GM23248 (cell line): ENCODE measurements at places on chromosomes 7 and 10. TPM values are rescaled to one million over a fixed set of nuclear protein-coding genes. Genes with fewer than 3 reads are reported as not detected.
A peak's percentile ranks its signal among the peaks of the same experiment; 100 is the strongest.

- no peak overlapping the region for H3K4me3 ChIP-seq
- DNase-seq: no peak
- no peaks in the 10 kb centered on the region; the same call in 1 of the 2 replicates for H3K4me1 ChIP-seq
- no peak overlapping the region for H3K27ac ChIP-seq
These were observed 4.8 kb upstream of the DMTF1 start for GRCh38 chr7:87147500-87147899.

DNA sequence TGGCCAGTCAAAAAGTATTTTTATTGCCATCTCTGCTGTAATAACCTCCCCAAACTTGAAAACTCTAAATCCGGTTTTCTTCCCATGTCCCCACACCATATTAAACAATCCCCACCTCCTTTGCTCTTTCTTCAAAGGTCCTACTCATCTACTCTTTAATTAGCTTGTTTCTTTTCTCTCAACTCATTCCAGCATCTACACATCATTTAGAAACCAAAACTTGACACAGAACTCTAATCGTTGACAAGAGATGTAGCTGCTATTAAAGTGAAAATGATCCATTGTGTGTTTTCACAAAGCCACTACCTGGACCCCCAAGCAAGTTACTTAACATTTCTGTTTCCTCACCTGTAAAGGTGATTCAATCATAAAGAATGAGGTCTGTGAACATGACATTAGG, 436.3 kb upstream of the NPVF start:
- H3K4me3 ChIP-seq: no peak overlapping the region
- peaks cover 3% of the 10 kb centered on the region for H3K27me3 ChIP-seq
- DNase-seq: no peak
- H3K36me3 ChIP-seq: no peaks in the 10 kb centered on the region

- H3K36me3 ChIP-seq: no peaks in the 10 kb centered on the region
- no peaks in the 10 kb centered on the region for H3K27me3 ChIP-seq
- no peak overlapping the region for H3K4me3 ChIP-seq
- DNase-seq: no peak
These were observed 676.3 kb upstream of the KCND2 start for GRCh38 chr7:119596651-119597050.

GRCh38 chr10:108348215-108348614, 1183.7 kb upstream of the SORCS1 start:
- H3K4me1 ChIP-seq: peaks cover 10% of the 10 kb centered on the region
- H3K4me3 ChIP-seq: no peak overlapping the region
- no peak overlapping the region for H3K27ac ChIP-seq
- no peak for DNase-seq
- H3K36me3 ChIP-seq: no peaks in the 10 kb centered on the region

DNA sequence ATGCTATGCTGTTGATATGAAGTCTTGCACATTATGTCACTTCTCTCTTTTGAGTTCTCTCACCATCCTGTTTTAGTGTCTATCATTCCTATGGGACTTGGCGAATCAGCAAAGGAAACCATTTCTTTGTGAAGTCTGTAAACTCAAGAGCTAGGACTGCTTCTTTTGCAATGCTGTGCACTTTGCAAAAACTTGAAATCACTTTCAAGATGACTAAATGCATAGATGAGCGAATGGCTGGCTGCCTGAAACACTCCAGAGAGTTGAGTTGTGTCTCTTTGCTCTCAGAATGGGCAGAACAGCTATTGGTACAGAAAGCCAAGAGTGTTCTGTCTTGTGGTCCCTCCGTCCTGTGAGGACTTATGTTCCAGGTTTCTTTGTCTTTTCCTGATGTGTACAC, 18.3 kb upstream of the ELMO1 start:
- H3K27me3 ChIP-seq: no peaks in the 10 kb centered on the region
- H3K4me3 ChIP-seq: no peak overlapping the region
- H3K36me3 ChIP-seq: no peaks in the 10 kb centered on the region
- no peak for DNase-seq

DNA sequence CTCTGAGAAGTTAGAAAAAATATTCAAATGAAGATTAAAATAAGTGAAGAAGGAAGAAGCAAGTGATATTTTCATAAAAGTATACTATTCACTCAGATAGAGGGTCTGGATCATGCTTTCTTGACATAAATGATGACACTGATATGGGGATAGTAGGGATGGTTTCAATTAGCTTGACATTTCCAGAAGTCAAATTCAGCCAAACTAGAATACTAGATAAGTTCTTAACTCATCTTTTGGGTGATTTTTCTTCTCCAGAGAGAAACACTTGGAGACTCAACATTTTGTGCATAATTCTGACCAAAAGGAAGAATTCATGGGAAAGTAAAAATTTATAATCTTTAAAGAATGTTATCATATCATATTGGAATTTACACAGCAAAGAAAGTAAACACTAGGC, 152.0 kb upstream of the LRGUK start:
- H3K27me3 ChIP-seq: no peaks in the 10 kb centered on the region
- H3K4me1 ChIP-seq: no peaks in the 10 kb centered on the region
- DNase-seq: peak; percentile 9
- no peak overlapping the region for H3K27ac ChIP-seq

- H3K4me3 ChIP-seq: no peak overlapping the region
- no peak overlapping the region for H3K27ac ChIP-seq
- DNase-seq: no peak
- peaks cover 21% of the 10 kb centered on the region for H3K4me1 ChIP-seq
- no peaks in the 10 kb centered on the region for H3K27me3 ChIP-seq
These were observed 12.0 kb downstream of the ZNF800 start for GRCh38 chr7:127380479-127380878.

DNA sequence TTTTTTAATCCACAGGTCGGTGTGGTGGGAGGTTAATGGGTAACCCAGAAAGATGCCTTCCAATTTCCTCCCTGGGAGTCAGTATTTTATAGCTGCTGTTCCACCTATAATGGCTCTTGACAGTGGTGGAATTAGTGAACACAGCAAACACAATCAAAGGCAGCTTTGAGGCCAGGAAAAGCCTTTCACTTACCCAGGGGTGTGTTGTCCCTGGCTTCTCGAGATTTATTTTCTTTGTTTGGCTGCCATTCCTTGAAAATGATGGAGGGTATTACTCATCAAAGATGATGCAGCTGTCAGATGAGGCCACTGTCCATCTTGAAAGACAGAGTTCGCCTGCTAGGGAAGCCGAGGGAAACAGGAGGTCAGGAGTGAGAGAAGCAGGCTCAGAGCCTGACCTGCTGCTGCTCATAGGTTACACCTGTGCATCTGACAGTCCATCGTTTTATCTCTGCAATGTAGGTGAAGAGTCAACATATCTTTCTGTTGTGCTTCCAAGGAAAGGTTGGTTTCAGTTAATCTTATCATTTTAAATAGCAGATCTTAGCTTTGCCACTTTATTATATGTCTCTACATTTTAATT, 221.6 kb downstream of the XPNPEP1 start:
- no peaks in the 10 kb centered on the region for H3K4me1 ChIP-seq
- H3K36me3 ChIP-seq: no peaks in the 10 kb centered on the region

- peak; percentile 11 for DNase-seq
- H3K4me3 ChIP-seq: no peak overlapping the region
- H3K27me3 ChIP-seq: no peaks in the 10 kb centered on the region
- no peaks in the 10 kb centered on the region for H3K4me1 ChIP-seq
These were observed 94.2 kb upstream of the NRP1 start for GRCh38 chr10:33428682-33429081.

The MOGAT3 gene
- total RNA-seq: not detected in 2 replicates

The C10orf62 gene
- not detected in 2 replicates for total RNA-seq

The CYP3A7 gene
- total RNA-seq: not detected in 2 replicates

The GGCT gene
- 31.3 and 40.0 TPM in 2 replicates for total RNA-seq
